ENCODE measurements at places on chromosomes 12 and 14.

DNA sequence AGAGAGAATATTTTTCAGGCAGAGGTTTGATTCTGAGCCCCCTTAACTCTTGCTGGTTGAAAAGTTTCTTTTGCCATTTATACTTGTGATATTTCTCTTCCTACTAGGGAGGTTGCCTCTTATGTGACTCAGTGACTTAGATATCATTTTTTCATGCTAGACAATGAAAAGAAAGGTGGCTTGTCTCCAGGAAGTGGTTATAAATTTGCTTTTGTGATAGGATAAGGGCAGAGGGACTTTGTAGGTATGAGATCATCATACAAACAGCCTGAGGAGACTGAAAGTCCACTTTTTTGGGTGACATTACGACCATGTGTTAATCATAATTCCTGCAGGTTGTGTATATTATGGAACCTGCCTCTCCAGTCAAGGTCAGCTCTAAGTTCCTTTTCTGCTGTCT is 35.8 kb downstream of the ACSM4 start:
- DNase-seq, result no peak

DNA sequence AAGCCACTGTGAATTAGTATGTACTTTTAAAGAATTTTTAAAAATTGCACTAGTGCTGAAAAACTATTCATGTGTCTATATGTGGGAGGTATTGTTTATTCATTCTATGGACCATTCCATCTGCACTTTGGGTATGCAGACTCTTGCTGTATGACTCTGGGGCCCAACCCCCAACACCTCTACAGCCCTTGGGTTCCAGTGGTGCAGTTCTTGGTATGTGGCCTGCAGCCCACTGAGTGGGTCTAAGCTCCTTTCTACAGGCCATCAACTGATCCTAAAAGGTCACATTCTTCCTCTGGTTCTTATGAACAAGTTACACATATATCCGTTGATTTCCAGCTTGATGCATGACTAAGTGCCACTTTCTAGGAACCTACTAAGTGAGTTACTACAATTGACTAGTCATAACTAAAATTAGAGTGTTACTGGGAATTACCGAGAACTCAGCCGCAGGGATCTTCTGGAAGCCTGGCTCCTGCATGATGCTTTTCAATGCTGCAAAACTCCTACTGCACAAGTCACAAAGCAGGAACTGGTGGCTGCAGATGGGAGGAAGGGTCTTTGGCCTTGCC is 62.4 kb upstream of the MED13L start:
- DNase-seq, result no peak

GRCh38 chr14:100032738-100033137 is 32.5 kb upstream of the EVL start:
- no peak for DNase-seq

- no peak for DNase-seq
Measured at GRCh38 chr12:119980242-119980641, 8.8 kb upstream of the BICDL1 start.

All from stimulated activated CD4-positive, alpha-beta T cell treated with anti-CD3 and anti-CD28 coated beads, Interleukin-15, amount 100 ng/mL, for 1 hour (primary cell).